Activated CD4-positive, alpha-beta T cell treated with anti-CD3 and anti-CD28 coated beads for 36 hours (primary cell): ENCODE measurements at places on chromosomes 3 and 15. TPM values are rescaled to one million over a fixed set of nuclear protein-coding genes. Genes with fewer than 3 reads are reported as not detected.

Gene TBC1D21
- not detected for total RNA-seq

Gene CD86
- total RNA-seq: 0.25 TPM

Gene PLCH1
- total RNA-seq: 0.16 TPM

Gene GUCA1C
- not detected for total RNA-seq

Gene LCTL
- not detected for total RNA-seq

Gene IL5RA
- 0.30 TPM for total RNA-seq

Gene TRAT1
- total RNA-seq: 17.2 TPM

Gene ZNF385D
- total RNA-seq: not detected

Gene ZNF502
- total RNA-seq: 2.4 TPM

Gene GOLGA8S
- total RNA-seq: 0.11 TPM

Gene TBC1D5
- 56.9 TPM for total RNA-seq

Gene PLSCR2
- total RNA-seq: 0.25 TPM

Gene STAC
- 0.27 TPM for total RNA-seq

Gene PPP1R14D
- total RNA-seq: not detected

Gene EFCAB12
- total RNA-seq: 0.56 TPM

Gene CMC1
- total RNA-seq: 21.6 TPM

Gene B2M
- total RNA-seq: 5,181 TPM

Gene ST3GAL6
- not detected for total RNA-seq

Gene GOLGA6L7
- total RNA-seq: not detected

Gene TTLL13
- 0.39 TPM for total RNA-seq

Gene ZNF501
- 1.7 TPM for total RNA-seq

Gene RARB
- not detected for total RNA-seq

Gene LRRC15
- total RNA-seq: 0.04 TPM

Gene SAMMSON
- total RNA-seq: not detected

Gene CYP11A1
- not detected for total RNA-seq

Gene EPHA6
- not detected for total RNA-seq

Gene ESYT3
- 0.21 TPM for total RNA-seq

Gene KBTBD8
- 9.2 TPM for total RNA-seq

Gene INO80
- total RNA-seq: 22.2 TPM

Gene LYZL4
- total RNA-seq: not detected

Gene KLHL6
- 64.7 TPM for total RNA-seq

Gene SPATA12
- not detected for total RNA-seq

Gene MAGEF1
- total RNA-seq: 13.6 TPM

Gene CSPG4
- total RNA-seq: not detected

Gene IQCF5
- total RNA-seq: not detected

Gene IMPG2
- total RNA-seq: 0.12 TPM

Gene SLC2A2
- total RNA-seq: not detected

Gene ANKRD34C
- not detected for total RNA-seq

Gene COX17
- 82.8 TPM for total RNA-seq

Gene CHRNA3
- not detected for total RNA-seq

Gene TM4SF1
- not detected for total RNA-seq

Gene CLDND1
- 171 TPM for total RNA-seq

Gene CCR8
- total RNA-seq: 0.75 TPM

Gene SUSD5
- not detected for total RNA-seq

Gene NR2F2
- total RNA-seq: not detected

Gene ZNF80
- total RNA-seq: 0.27 TPM

Gene LRRC31
- not detected for total RNA-seq

Gene SI
- total RNA-seq: not detected

Gene UBA7
- total RNA-seq: 85.7 TPM

Gene DTWD1
- total RNA-seq: 20.4 TPM

Gene C3orf80
- 0.09 TPM for total RNA-seq

Gene DNAJB8
- total RNA-seq: not detected

Gene APOD
- total RNA-seq: not detected
